Activated CD4-positive, CD25-positive, alpha-beta regulatory T cell treated with anti-CD3 and anti-CD28 coated beads, Interleukin-2, amount 50 U/mL, for 24 hours (primary cell): ENCODE measurements at places on chromosomes 13 and 19.
A peak's percentile ranks its signal among the peaks of the same experiment; 100 is the strongest.

DNA sequence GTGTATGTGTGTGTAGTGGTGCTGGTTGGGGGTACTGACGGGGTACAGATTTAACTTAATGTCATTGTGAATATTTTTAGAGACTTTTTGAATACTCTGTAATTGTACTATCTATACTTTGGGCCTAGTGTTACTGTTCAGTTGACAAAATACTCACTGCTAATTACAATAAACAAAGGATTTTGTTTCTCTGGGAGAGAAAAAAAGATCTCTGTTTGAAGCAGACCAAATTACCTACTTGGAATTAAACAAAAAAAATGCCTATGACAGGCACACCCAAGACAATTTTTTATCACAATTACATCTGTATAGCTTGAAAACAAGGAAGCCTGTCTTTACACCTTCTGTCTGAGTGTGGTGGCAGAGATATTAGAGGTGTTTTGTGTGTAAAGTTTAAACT lies 45.1 kb downstream of the OLFM4 start:
- ATAC-seq = no peak

GRCh38 chr13:49645451-49645850 lies 17.1 kb downstream of the ARL11 start:
- ATAC-seq = no peak

DNA sequence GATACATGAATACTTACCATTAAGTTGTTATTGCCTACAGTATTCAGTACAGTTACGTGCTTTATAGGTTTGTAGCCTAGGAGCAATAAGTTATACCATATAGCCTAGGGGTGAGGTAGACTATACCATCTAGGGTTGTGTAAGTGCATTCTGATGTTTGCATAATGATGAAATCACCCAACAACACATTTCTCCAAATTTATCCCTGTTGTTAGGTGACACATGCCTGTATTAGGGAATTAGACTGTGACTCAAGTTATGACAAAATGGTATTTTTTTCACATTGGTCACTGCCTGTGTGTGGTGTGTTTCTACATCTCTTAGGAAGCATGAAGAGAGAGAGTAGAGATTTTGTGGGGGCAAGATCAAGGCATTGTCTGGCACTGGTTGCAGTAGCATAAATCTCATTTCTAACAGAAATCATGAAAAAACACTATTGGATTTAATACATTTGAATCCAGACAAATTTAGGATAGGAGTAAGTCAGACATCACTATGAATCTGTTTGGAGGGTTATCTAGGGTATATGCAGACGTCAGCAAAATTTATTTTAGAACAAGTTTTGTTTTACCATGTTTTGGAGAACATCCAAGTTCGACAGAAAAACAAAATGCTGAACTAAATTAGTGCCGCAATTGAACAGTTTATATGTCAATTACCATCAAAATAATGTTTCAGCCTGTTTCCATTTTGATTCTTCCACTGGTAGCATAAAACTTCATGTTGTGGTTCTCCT lies 332.1 kb downstream of the LMO7 start:
- ATAC-seq = no peak

- no peak for ATAC-seq
Measured at GRCh38 chr19:28575816-28576215, 637.1 kb downstream of the UQCRFS1 start.

GRCh38 chr13:102073251-102073650 lies 328.6 kb downstream of the FGF14 start:
- no peak for ATAC-seq

DNA sequence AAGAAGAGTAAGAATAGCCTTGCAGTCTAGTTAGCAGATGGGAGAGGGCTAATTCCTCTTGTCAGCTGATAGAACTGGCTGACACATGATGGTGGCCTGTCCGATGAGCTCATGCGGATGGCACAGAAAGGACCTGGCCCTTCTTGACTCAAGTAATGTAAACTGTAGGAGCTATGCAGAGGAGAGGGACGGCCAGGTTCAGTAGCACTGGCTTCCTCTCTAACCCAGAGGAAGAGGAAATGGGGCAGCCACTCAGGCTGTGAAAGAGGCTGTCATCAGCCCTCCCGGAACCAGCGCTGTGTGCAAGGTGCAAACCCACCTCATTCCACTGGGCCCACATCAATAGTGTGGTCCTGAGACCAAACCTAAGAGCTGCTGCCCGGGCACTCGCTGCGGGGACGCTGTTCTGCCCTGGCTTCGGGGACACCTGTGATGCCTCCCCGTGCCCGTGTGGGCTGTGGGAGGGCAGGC lies 30.8 kb upstream of the USE1 start:
- peak; percentile 80 for ATAC-seq

DNA sequence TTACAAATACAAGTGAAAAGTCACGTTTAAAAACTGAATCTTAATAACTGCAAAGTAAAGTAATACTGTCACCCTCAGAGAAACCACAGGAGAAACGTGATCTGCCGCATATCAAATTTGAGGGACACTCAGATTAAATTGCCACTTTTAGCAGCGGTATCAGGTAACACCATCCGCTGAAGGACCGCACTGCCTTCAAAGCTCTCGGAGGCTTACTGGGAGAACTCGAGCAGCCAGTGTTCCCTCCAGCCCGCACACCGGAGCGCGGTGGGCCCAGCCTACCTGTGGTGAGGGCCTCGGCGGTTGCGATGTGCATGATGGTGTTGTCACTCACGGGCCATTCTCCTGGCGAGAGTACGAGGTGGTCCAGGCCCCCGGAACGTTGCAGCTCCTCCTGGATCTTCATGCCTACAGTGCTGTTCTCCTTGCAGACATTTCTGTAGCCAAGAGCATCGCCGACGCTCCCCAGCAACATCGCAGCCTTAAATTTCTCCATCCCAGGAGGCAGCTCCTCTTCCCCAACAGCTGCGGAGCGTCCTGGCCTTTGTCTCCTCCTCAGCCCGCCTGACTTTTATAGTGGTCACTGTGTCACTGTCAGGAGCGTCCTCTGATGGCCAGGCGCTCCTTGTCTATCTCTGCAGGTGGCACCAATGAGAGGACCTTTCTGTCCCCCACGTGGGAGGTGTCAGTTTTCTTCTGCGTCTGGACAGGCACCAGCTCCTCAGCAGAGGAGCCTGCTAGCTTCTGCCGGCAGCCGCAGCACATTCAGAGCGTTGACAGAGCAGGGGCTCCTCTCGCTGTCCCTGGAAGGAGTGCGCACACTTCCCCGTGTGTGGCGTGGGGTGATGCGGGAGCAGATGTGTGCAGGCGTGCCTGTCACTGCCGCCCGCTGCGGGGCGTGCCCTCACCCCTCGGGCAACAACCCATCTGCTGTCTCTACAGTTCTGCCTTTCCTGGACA lies at the start of gene ADPRHL1:
ADPRHL1 (minus strand) TSS at position 547 of the 960 bp plus-strand sequence; CDS start at position 496, 51 bp downstream.
- no peak for ATAC-seq

DNA sequence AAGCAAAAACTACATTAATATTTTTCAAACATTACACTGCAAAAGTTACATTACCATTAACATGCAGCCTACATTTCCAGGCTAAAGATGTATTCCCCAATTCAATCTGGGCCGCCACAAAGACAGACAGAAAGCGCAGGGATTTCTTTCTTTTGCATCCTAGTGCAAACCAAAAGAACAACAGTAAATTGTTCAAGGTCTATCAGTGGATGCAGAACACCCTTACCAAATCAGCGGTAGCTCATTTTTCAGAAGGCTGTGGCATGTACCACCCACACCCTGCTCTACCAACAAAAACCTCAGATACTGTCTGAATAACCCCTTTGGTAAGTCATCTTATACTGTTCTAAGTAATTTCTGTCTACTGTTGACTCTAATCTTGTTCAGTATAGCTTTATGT lies 3.6 kb downstream of the TPT1 start:
- no peak for ATAC-seq

DNA sequence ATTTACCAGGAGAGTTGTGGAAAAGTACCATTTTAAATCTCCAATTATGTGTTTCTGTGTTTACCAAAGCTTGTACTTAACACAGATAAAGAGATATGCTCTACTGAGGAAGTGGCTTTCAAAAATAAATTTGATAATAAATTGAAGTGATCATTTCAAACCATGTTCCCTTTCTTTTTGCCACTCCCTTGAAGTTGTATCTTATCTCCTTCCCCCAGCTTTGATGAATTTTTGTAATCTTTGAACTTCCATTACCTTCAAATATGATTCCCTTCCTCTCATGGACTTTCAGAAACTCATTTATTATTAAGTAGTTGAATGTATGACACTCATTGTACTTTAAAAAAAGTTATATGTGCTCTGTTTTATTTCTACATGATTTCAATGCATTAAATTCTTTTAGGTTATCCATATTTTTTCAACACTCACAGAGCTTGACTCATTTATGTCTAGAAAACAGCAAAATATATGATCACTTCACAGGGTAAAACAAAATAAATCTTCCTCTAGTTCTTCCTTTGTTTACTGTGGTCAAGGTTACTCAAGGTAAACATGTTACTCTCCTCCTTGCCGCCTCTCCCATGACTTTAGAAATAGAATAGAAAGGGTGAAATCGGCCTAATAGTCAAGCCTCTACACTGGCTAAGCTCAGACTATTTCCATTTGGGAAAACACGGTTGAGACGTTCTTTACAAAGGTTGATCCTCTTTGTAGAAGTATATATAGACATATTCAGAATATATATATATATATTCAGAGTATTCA lies 251.2 kb upstream of the SPRY2 start:
- ATAC-seq = no peak

DNA sequence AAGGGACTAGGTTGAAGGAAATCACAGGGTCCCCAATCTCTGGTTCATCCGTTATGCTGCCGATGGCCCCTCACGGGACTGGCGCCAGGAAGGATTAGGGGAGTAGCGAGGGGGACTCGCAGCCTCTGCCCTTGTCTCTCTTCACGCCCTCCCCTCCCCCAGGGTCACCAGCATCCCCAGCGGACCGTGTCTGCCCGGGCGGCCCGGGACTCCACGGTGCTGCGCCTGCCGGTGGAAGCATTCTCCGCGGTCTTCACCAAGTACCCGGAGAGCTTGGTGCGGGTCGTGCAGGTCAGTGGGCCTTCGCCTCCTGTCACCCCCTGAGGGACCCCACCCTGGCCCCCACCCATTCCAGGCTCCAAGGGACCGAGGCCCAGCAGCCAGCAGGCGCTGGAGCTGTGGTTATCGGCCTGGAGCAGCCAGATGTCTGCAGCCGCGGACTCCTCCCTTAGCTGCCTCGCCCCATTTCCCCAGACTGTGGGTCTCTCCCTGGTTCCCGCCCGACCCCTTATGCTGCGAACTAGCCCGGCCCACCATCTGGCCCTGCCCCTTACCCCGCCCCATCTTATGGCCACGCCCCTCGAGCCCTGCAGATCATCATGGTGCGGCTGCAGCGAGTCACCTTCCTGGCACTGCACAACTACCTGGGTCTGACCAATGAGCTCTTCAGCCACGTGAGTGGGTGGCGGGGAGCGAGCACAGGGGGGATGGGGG lies 5.4 kb downstream of the PNPLA6 start:
- peak; percentile 47 for ATAC-seq

- no peak for ATAC-seq
Measured at GRCh38 chr13:21328836-21329477, 130.1 kb downstream of the ZDHHC20 start.

GRCh38 chr13:106047859-106048258 lies 487.6 kb downstream of the EFNB2 start:
- no peak for ATAC-seq

DNA sequence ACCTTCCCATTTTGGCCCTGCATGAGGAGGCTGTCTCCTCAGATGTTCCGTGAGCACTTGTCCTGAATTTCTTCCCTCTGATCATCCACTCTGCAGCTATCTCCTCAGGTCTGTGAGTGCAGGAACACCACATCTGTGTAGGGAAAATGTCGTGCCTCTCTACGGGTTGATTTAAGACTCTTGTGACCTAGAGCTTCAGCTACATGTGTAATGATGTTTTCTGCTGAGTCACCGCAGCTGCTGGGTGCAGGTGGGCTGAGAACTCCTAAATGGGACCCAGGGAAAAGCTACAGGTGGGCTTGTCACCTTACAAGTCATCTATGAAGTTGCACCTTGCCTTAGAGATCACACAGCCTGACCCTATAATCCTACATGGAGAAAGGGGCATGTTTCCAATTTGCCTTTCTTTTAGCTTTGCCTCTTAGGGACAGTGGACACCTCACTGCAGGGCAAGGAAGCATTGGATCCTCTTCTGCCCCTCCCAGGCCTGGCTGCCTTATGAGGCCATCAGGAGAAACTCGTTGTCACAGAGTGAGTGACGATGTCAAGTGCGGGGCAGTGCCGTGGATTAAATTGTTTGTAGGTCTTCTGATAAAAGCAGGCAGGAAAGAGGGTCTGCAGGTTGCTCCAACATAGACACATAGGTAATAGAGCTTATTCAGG lies 122.3 kb downstream of the DNAJC15 start:
- no peak for ATAC-seq
